ENCODE measurements at places on chromosomes 5 and 9.

DNA sequence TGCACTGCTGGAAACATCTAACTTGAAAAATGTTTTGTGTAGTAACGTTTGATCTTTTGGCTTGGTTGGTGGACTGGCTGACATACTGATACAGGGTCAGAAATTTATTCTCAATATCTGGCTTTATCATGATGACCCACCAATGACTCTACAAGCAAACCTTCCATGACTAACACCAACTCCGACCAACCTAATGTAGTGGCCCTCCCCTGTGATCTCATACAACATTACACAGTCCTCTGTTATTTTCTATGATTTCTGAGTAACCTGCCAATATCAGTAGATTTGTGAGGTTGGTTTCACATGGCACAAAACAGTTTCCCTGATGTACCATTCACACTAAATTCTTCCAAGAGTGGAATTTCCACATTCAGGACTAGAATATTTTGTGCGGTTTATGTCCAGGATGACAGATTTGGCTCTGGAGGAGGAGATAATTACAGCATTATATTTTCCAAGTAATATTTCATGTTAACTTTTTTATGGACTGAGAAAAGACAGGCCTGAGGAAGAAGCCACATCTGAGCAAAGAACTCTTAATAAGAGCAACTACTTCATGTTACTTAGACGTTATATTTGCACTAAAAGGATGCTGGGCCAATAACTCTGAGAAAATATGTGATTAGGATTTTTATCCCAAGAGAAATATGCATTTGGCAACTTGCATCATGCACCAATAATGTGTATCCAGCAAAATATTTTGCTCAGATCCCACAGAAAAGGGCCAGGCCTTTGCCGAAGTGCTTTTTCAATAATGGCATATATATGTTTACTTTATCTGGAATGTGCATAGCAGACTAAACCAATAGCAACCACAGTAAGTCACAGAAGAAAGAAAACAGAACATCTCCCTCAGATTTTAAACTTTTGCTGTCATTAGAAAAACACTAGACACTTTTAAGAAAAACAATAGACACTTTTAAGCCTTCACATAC, 273.4 kb downstream of the KCNN2 start:
- no peak for DNase-seq

DNA sequence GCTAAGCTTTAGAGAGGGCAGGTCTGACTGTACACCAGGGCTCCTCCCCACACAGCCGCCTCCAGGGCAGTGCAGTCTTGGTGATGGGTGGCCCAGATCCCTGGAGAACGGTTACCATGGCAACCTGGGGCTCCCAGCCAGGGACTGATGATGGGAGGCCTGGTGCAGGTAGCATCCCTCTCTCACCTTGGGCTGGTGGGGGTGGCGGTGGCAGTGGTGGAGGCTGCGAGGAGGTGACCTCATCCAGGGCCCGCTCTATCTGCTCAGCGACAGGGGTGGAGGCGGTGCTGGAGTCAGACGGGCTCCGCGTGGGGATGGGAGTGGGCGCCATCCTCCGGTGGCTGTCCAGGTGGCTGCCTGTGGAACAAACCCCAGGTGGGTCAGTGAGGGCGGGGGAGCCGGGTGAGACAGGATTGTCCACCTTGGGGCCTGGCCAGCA, 12.3 kb downstream of the PRR7 start:
- no peak for DNase-seq

GRCh38 chr5:178328826-178329730, 96.5 kb upstream of the PHYKPL start:
- no peak for DNase-seq

DNA sequence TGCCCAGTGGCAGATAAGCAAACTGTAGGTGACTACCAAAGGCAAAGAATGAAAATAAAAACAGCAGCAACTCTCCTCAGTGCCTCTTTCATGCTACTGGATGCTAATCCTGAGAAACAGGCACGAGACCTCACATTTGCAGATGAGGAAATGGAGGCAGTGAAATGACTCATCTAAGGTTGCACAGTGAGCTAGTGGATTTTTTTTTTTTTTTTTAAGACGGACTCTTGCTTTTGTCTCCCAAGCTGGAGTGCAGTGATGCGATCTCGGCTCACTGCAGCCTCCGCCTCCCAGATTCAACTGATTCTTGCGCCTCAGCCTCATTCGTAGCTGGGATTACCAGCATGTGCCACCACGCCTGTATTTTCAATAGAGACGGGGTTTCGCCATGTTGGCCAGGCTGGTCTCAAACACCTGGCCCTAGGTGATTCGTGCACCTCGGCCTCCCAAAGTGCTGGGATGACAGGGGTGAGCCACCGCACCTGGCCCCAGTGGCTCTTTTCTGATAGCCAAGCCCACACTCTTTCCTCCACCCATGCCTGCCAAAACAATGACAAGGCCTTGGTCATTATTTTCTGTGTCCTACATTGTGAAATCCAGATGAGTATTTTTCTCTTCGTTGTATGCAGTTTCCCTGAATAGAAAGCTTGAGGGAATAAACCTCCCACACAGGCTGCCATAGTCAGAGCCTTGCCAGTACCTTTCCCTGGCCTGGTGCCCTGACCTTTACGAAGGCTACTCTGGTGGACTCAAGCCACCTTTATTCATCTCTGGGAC, 19.2 kb downstream of the DOCK2 start:
- no peak for DNase-seq

- DNase-seq, result no peak
These were observed 326.7 kb upstream of the EFNA5 start for GRCh38 chr5:107997338-107997980.
